Vagina (tissue), 2 donors: ENCODE measurements at places on chromosomes 6 and 20.
A peak's percentile ranks its signal among the peaks of the same experiment; 100 is the strongest.

GRCh38 chr6:15513801-15514711 lies 148.8 kb downstream of the DTNBP1 start:
- DNase-seq, result no peak

DNA sequence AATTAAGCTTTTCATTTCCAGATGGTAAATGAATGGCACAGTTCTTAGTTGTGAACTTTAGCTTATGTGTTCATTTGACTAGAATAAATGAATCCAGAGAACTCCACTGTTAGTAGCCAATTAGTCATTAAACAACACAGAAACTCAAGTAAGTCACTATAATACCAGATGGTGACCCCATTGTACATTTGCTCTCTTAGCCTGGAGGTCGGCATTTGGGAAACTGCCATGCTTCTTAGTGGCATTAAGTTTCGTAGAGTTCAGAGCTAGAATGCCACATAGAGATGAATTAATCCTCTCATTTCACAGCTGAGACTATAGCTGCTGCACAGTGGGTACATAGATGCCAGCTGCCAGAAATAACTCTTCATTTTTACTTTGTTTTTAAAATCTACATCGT lies 10.8 kb upstream of the DTNBP1 start:
- no peak for DNase-seq

- no peak for DNase-seq
Measured at GRCh38 chr6:32700391-32701040, 34.1 kb upstream of the HLA-DQB1 start.

GRCh38 chr6:66851930-66852329 lies 1144.9 kb upstream of the EYS start:
- DNase-seq, result no peak

DNA sequence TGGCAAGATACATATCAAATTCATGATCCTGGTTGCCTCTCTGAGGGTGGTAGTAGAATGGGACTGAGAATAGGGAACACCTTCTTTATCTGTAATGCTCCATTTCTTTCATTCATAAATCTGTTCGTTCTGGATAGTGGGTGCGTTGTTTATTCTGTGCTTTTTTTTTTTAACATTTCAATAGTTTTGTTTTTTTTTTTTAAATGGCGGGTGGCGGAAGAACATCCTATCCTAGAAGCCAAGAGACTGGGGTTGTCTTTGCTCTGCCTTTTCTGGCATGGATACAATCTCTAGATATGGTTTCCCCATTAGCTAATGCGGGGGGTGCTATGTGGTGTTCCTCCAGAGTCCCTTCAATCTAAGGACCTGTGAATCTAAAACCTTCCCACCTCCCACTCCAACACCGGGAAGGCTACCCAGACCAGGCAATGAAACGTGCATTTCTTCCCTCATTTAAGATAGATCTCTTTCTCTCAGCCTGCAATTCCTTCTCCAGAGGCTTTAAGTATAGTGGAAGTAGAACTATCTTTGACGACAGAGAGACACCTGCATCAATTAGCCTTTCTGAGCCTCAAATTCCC lies 883 bp upstream of the CCDC28A start:
- no peak for DNase-seq

- DNase-seq, result no peak
Measured at GRCh38 chr6:63740709-63741108, 105.1 kb downstream of the PHF3 start.

- no peak for DNase-seq
Measured at GRCh38 chr6:50831186-50831585, 12.5 kb downstream of the TFAP2B start.

- DNase-seq, result no peak
Measured at GRCh38 chr20:12638633-12639312, 370.0 kb upstream of the SPTLC3 start.

- no peak for DNase-seq
Measured at GRCh38 chr6:138493413-138493812, 5.9 kb downstream of the NHSL1 start.

DNA sequence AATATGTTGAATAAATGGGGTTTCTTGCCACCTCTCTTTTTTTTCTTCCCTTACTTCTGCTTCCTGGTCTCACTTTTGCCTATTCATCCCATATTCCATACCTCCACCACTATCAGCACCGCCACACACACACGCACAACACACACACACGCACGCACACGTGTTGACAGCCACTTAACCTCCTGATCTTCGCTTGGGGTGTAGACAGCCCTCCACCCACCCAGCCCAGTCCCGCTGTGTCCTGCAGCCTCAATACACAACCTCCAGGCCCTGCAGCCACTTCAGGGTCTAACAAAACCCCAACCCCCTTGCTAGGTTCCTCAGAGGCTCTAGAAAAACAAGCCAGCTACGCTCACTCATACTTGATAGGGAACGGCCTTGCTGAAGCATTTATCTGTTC lies 72.3 kb downstream of the LINC00237 start:
- DNase-seq, result peak; percentile 49
